Fibroblast of mammary gland (primary cell): ENCODE measurements at places on chromosomes 3 and 15.

GRCh38 chr3:127015282-127016042 is 32.5 kb downstream of the PLXNA1 start:
- DNase-seq = no peak

- DNase-seq = peak; percentile 12
Observed at GRCh38 chr3:127037971-127038446, 55.1 kb downstream of the PLXNA1 start.

- DNase-seq = no peak
Observed at GRCh38 chr3:59632760-59633573, 583.1 kb upstream of the CFAP20DC start.

DNA sequence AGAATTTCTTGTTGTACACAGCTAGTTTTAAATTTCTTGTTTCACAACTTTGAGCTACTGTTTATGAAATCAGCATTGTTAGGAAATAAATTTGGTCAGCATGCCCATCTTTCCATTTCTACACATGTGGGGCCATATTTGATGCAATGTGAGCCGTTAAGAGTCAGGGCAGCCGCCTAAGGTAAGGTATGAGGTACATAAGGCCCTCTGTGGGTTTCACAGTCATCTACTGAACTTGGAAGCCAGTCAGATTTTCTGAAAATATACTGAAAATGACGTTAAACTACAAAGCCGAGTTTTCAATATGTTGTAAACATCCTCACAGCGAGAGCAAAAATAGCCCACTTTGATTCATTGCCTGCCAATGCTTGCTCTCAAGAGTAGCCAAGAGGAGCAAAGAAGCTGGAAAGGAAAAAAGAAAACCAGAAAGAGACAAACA is 94.7 kb upstream of the PDZRN3 start:
- peak; percentile 81 for DNase-seq

DNA sequence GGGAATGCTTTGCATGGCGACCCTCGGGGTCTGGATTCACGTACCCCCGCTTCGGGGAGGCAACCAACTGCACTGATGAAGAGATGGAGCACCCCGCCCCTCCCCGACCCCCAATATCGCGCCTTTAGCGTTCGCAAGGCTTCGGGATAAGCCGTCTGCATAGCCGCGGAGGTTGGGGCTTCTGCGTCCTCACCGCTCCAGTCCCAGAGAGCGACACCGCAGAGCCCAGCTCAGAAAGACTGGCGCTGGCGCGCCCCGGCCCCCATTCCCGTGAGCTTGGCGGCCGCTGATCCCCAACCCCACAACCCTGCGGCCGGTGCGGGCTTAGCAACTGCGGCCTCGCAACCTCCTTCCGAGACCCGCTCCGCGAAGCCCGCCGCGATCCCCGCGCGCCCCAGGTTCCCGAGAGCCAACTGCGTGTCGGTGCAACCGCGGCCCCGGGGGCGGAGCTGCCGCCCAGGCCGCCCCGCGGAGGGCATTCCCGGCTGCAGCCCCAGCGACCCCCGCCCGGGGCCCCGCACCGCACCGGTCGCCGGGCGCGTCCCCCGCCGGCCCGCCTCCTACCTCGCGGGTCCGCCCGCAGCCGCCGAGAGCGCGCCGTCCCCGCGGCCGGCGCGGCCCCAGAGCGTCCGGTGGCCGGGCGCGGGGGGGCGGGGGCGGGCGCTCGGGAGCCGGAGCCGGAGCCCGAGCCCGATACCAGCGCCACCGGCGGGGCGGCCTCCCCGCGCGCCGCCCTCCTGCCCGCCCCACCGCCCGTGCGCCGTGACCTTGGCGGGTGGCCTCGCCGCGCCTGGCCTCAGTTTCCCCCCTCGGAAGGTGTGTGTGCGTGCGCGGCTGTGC is 79.5 kb downstream of the IQSEC1 start:
- DNase-seq = no peak

DNA sequence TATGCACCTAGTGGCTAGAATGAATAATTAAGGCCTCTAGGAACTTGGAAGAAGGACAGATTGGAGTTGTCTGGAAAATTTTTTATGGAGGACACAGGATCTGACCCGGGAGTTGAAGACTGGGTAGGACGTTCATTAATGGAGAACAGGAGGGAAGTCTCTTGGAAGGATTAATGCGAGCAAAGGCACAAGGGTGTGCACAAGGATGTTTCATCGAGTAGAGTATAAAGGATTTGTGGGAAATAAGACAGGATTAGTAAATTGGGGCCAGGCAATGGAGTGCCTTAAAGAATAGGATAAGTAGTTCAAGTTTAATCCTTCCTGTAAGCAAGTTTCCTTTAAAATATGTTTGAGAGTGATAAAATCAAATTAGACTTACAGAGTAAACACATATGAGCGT is 14.6 kb downstream of the LMOD3 start:
- no peak for DNase-seq

- no peak for DNase-seq
Observed at GRCh38 chr3:189830401-189830800, 199.2 kb downstream of the TP63 start.
